ENCODE measurements at places on chromosomes 12 and 14.
A peak's percentile ranks its signal among the peaks of the same experiment; 100 is the strongest.

DNA sequence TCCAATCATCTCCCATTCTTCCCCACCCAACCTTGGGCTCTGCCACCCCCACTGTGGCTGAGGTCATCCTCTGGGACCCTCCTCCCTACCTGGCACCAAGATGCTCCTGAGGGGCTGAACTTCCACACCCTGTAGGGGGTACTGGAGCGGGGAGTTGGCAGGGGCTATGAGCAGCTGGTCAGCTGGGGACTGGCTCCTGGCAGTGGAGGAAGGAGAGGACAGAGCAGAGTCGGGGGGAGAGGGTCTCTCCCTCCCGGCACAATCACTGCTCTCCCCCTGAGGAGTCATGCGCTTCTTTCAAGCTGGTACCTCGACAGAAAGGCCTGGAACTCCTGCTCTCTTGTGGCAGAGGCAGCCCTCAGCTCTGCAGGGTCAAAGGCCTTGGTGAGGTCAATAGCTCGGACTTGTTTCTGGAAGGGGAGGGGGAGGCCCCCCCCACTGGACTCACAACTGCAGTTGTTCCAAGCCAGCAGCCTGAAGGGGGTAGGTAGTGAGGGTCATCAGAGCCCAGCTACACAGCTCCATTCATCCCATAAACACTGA is 2.0 kb downstream of the B4GALNT1 start:
- no peak for DNase-seq

DNA sequence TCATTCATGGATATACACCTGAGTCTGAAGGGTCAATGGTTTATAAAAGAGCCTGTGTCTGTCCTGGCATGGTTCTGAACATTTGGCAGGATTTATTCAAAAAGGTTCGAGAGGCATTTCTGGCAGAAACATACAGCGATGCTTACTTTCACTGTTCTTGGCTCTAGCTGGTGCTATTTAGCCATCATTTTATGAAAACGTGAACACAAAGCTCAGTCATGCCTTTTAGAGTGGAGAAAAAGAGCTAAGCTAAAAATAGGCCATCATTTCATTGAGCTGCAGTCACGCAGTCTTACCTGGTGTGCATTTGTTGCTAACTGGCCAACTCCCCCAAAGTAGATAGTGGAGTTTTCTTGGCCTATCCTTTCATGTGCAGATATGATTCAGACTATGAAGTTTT is 1209.5 kb downstream of the SLC16A7 start:
- DNase-seq: no peak

DNA sequence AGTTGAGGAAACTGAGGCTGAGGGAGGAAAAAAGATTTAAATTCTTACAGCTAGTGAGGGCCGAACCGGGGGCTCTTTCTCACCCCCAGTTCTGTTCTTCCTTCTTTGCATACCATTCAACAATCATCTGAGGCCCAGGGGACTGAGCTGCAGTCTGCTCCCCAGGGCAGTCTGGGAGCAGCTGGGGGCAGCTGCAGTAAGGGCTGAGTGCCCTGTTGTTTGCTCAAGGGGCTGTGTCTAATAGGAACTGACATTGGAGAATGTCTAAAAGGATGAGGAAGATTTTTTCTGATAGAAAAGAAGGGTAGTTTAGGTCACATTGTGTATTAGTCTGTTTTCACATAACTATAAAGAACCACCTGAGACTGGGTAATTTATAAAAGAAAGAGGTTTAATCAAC is 42.2 kb downstream of the SLC17A8 start:
- DNase-seq: no peak

- DNase-seq: no peak
These were observed 139.7 kb upstream of the RASSF8 start for GRCh38 chr12:25818596-25819390.

- DNase-seq: no peak
These were observed 178.1 kb downstream of the ETNK1 start for GRCh38 chr12:22802883-22803630.

- DNase-seq: no peak
These were observed 64.9 kb downstream of the LGR5 start for GRCh38 chr12:71504476-71504875.

DNA sequence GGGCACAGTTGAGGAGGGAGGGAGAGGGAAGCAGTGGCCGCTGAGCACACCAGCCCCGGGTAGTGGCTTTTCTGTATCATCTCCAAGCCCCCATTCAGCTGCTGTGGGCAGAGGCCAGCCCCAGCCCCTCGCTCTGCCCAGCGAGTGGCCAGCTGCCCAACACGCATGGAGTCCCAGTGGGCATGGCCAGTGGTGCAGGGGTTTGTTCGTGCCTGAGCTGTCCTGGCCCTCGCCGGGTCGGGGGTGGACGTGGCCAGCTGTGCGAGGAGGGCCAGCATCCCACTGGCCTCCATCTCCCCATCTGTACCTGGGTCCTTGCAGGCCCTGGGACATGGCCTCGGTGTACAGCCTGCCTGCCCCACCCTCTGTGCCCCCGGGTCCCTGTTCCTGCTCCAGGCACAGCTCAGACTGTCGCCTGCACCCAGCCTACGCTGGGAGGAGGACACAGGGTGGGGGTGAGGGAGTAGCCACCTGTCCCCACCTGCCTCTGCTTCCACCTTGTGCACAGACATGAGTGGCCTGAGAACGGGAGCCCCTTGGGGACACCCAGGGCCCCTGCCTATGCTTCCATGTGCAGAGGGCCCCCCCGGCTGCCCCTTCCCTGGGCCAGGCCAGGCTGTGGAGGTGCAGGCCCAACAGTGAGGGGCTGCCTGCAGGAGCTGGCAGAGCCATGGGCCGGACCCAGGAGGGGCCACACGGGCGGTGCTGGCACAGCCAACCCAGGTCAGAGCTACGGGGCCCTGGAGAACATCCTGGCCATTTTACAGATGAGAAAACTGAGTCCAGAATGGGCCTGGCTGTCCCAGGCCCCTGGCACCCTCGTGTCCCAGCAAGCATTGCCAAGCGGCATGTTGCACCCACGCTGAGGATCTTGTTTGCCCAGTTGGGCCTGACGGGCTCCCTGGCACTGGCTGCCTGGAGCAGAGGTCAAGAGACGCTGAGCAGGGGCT is 4.3 kb downstream of the INF2 start:
- no peak for DNase-seq

DNA sequence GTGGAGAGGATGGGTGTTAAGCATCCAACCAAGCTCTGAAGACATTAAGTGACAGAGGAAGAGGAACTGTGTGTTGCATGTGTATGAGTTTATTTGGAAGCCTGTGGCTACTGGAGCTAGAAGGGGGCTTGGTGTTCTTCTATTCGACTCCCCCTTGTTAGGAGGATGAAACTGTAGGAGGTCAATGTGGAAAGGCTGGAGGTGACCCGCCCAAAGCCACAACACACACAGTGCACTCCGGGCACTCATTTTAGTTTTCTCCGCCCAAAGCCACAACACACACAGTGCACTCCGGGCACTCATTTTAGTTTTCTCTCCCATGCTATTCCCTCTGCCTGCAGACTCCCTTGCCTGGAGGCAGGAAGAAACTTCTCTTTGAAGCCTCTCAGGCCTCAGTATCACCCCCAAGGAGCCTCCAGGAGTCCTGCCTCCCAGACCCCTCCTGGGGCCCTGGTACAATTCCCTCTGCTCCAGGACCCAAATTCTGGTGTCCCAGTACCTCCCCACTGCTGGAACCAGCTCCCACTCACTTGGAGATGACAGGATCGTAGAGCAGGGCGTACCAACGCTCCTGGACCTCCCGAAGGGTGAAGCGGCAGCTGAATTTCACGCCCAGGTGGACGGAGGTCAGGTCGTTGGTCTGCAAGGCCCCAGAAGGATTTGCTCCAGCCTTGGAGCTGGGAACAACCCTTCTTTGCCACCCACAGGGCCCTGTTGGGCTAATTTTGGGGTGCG is 3.8 kb downstream of the MCRS1 start:
- no peak for DNase-seq

DNA sequence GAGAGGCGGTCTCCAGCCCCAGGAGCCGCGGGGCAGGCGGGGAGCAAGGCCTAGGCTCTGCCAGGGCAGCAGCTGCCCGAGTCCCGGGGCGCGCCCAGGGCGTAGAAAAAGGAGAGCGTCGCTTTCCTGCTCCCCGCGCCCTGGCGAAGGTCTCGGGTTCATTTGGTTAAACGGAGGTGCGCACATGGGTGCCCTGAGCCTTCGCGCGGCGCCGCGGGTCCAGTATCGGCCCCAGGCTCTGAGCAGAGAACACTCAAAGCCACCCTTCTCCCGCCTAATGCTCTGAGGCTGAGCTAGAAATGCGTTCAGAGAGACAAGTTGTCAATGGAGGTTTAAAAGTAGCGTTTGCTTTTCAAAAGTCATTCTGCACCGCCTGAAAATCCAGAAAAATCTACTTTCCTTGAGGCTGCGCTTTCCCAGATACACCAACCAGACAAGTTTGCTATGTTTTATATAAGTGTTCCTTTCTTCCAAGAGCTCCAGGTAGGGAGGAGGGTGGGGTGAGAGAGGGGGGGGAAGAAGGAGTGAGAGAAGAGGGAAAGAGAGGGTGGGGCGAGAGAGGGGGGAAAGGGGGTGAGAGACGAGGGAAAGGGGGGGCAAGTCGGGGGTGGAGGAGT is 1.5 kb downstream of the TMEM132C start:
- no peak for DNase-seq

DNA sequence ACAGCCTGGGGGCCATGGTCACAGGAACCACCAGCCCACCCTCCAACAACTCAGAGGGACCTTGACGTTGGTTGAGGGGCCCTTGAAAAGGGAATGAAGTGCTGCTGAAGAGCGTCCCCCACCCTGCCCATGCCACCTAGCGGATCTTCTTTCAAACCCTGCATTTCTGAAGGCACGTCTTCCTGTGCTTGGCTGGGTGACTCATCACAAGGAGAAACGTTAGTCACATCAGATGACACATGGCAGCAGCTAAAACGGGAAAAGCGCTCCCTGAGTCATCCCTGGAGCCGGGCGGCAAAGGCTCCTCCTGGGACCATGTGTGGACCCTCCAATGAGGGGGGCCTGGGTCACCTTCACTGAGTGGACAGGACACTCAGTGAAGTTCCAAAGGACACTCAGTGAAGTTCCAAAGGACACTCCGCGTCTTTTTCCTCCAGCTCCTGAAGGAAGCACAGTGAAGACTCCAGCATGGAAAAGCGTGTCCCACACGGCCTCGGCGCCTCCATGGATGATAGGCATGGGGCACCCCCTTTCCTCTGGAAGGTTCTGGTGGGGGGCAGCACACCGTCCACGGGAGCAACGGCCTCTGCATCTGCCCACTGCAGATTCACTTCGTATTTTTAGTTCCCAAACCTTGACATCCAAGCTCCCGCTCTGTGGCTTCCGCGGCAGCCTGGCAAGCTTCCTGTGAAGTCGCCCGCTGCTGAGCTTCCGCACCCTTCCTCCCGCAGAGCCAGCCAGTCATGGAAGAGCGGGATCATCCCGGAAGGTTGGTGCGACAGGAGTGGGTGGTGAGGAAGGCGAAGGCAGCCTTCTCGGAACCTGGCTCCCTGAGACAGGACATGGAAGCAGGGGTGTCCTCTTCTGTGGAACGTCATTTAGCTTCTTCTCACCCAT is 383.4 kb downstream of the VRK1 start:
- no peak for DNase-seq

DNA sequence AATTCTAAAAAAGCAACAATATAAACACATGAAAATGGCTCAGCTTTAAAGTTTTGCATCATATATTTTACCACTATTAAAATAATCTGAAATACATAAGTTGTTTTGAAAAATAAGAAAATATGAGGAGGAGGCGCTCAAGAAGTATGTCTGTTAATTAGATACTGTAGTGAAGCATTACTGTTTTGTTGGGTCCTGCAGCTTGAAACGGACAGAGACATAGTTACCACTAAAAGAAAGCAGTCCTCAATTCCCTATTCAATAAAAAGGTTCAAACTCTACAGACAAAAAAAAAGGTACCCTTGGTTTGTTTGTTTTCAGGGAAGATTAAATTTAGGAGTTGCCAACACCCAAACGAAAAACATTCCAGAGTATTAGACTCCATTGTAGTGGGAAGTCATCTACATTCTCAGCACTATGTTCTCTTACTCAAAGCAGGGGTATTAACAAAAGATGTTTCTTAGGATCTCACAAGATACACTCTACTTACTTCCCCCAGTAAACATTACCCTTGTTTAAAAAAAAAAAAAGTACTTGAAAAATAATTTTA is 3.0 kb downstream of the PAWR start:
- no peak for DNase-seq

DNA sequence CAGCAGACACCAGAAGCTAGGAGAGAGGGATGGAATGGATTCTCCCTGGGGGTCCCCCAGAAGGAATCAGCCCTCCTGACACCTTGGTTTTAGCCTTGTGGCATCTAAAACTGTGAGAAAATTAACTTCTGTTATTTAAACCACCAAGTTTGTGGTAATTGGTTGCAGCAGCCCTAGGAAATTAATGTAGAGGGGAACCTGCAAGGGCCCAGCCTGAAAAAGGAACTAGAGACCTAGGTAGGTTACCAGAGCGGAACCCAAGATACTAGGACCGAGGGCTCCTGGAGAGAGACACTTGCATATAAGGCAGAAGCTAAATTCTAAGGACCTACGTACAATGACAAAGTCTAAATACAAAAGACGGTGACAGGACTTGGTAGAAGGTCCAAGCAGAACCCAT is 8.1 kb upstream of the DENND5B start:
- DNase-seq: no peak

DNA sequence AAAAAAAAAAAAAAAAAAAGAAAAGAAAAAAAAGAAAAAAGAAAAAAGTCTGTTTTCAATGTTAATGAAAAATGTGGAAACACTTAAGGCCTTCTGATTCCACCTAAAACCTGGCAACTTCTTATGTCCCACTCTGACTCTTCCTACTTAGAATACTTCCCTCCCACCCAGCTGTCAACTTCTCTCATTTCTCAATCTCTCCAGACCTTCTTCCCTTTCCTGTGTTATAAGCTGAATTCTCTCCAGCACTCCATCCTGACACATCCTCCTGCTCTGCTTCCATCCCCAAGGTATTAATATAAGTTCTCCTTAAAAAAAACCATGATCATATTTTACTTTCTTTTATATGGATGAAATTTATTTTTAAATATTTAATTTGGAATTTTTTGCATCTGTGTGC is 20.3 kb upstream of the TMTC1 start:
- DNase-seq: no peak

- DNase-seq: no peak
These were observed 87.9 kb upstream of the IGF1 start for GRCh38 chr12:102568276-102568675.

DNA sequence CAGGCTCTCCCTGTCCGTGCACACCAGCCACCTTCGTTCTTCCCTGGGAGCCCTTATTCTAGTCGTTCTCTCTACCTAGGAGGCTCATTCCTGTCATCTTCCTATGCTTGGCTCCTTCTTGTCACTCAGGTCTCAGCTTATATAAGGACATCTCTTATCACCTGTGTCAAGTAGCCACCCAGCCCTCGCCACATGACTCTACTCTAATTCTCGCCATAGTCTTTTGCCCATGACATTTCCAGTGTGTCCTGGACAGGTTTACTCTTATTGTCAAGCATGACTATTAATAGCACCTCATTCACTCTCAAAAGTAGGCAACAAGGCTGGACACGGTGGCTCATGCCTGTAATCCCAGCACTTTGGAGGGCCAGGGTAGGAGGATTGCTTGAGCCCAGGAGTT is 175.7 kb upstream of the NUDT4 start:
- no peak for DNase-seq

GRCh38 chr12:120640861-120641833 is 721 bp downstream of the CABP1 start:
- DNase-seq: peak; percentile 30
